ENCODE measurements at places on chromosomes 11 and 22.

GRCh38 chr11:1921574-1922141 is 2.2 kb downstream of the TNNT3 start:
- no peak for DNase-seq

- no peak for DNase-seq
Observed at GRCh38 chr11:68749229-68750123, 1.8 kb downstream of the TESMIN start.

DNA sequence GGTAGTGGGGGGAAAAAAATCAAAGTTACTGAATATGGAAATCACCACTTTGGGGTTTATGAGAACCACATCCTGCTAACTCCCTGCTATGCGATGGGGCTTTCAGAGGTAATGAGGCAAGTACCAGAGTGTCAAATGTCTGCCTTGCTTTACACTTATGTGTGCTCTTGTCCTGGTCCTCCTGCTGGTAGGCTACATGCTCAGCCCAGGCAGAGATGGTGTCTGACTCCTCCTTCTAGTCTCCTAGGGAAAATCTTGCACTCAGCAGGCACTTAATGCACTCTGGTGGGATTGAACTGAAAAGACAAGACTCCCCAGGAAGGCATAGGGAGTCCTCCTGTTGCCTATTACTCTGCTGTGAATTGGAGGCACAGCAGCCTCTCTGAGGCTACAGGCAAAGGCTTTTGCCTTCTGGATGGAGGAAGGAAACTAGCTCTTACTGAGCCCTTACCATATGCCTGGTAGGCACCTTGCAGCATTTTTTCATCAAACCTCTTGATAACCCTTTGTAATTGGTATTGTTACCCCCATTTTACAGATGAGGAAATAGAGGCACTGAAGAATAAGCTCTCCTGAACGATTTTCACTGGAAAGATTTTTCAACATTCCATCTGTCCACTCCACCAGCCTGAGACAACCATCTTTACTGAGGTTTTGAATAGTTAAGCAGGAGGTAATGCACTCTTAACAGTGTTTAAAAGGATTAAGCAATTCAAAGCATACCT is 132.1 kb upstream of the PAX6 start:
- no peak for DNase-seq

- DNase-seq, result no peak
Observed at GRCh38 chr11:12693479-12694182, 19.4 kb downstream of the TEAD1 start.

DNA sequence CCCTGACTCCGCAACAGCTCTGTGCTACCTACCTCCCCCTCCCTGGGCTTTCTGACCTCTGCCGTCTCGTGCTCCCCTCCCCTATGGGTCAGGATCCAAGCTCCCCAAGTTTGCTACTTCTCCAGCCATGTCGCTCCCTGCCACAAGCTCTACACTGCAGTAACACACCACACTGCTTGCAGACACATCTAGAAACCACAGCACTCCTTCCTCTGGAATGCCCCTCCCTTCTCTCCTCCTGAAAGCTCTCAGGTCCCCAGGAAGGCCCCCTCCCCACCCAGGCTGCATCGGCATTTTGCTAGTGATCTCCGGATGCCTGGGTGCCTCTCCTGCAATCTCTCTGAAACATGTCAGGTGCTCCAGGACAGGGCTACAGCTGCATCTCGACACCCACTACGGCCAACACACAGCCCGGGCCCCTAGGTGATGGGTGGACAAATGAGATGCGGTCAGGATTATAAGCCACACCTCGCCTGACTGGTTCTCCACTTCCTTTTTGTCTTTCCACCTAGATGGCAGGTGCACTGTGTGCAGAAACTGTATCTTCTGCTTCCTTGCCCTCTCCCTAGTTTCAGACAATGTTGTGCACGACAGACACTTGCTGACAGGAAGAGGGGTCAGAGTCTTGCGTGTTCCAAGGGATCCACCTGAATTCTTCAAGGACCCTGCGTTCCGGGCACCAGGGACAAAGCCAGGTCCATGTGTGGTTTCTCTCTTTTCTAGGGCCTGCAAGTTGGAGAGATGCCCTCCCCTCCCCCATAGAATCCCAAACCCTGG is 22.9 kb downstream of the RPUSD4 start:
- no peak for DNase-seq

DNA sequence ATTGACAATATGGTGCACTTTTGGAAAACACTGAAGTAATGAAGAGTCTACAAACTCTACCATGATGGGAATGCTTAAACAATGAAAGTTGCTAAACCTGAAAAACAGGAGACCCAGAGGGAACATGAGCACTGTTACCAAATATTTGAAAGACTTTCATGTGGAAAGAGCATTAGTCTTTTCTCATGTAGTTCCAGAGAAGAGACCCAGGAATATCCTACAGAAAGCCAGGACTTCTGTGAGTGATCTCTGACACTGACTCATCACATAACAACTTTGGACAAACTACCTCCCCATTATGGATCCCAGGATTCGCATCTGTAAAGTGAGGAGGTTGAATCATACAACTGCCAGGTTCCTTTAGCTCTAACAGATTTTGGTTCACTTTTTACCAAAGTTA is 62.2 kb downstream of the FAM181B start:
- no peak for DNase-seq

DNA sequence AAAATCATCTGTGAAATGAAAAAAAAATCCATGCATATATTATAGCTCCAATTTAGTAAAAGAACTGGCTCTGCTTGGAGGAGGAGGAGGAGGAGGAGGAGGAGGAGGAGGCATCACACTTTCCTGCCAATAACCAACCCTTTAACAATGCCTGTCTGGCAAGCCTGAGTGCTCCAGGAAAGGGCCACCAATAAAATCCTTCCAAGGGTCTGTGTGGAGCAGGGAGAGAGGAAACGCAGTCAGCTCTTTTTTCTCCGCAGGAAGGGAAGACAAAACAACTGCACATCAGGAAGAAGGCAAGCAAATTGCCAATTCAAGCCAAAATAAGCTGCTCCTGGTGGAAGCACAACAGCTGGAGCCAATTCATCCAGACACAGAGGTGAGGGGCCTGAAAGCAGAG is 139.0 kb downstream of the KCNC1 start:
- DNase-seq, result no peak

DNA sequence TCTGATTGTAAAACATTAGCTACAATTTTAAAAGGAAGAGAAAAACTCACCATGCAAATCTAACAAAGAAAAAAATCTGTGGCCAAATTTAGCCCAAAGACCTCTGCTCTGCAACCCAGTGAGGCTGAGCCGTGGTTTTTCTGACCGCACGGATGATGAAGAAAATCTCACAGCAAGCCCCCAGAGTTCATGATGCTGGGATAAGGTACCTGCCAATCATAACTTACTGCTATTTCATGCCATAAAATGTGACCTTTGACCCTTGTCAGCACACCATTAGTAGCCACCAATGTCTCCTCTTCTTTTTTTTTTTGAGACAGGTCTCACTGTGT is 11.1 kb downstream of the CERK start:
- no peak for DNase-seq

DNA sequence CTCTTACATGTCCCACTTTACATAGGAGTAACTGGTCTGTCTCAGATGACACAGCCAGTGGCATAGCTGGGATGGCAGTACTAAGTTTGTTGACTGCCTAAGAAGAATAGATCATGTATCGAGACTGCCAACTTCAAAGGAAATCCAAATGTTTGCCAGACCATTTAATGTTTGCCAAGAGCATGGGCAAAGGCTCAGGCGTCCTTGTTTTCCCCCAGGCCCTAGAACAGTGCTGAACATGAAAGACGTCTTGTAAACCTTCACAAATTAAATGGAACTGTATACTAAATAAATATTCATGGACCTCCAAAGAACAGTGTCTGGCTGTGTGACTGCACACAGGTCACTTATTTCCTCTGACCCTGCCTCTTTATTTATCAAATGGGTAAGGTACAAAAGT is 234.7 kb upstream of the CCDC90B start:
- DNase-seq, result no peak

DNA sequence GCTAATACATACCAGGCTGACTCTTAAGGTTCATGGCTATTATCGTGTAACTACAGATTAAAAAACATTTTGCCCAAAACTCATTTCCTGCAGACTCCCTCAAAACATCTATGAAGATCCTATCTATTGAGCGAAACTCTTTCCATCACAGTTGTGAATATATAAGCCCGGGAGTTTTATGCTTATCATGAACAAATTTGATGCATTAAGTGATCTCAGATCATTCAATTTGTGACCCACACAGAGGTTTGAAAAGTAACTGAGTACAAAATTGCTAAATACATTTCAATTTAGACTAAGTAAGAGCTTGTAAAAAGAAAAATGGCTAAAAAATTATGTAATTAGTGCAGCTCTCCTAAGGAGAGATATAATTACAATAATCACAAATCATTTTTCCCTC is 1228.8 kb upstream of the TENM4 start:
- DNase-seq, result no peak

GRCh38 chr11:73416786-73417185 is 40.6 kb downstream of the RELT start:
- DNase-seq, result no peak

DNA sequence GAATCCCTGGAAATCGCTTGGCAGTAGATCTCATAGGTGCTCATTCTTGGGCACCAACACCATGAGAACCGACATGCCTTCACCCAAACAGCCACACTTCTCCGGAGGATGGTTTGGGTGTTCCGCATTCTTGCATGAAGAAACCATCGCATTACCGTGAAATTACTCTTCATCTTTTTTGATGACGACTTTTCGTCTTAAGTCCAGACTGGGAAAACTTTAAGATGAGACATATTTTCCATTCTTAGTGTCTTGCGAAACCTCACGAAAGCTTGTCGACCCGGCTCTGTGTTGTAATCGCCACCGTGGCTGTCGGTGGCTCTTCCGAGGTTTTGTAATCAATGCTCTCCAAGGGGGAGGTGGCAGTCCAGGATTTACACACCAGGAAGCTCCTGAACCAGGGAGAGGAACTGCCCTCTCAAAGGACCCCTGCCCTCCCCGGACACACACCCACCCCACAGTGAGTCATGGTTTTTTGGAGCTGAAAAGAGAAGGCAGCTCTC is 1.7 kb downstream of the TOM1 start:
- DNase-seq, result no peak

DNA sequence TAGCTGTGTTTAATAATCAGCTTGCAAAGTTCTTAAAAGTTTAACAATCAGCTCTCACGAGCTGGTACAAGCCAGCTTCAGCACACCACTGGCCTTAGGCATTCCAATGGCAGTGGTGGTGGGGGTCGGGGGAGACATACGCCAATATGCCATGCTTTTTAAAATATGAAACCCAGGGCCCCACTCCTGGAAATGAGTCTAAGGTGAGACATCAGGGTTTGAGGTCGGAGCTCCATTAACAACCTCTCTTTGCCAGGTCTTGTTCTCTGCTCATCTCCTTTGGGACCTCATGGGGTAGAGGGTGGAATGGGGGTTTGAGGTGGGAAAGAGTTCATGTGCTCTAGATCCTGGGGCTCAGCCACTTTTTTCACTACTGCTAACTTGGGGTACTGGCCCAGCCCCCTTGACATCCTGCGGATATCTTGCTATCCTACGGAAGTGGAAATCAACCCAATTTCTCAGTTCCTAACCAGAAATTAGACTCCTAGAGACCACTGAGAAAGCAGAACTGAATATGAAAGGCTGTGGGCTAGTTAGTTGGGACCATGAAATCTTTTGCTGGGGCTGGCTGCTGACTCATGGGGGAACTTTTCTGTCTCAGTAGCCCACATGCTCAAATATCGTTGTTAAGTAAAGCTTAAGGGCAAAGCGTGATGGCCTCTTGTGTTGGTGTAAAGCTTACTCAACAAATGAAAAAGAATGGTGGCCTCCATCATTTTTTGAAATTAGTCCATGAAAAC is 90.1 kb downstream of the PDHX start:
- no peak for DNase-seq

DNA sequence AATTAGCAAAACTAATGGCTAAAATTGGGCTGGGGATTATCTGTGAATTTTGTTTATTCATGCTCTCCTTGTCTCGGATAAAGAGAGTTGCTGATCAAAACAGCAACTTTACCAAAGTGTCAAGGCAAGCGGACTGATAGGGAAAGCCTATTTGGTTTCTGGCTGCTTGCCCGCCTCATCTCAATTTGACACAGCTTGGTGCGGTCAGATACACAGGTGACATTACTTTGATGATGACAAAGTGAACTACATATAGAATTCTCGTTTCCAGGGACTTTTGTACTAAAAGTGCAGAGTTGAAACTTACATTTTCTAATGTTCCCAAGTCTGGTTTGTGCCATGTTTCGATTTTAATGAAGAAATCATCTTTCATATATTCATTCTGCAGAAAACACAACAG is 22.8 kb downstream of the PITPNB start:
- no peak for DNase-seq

DNA sequence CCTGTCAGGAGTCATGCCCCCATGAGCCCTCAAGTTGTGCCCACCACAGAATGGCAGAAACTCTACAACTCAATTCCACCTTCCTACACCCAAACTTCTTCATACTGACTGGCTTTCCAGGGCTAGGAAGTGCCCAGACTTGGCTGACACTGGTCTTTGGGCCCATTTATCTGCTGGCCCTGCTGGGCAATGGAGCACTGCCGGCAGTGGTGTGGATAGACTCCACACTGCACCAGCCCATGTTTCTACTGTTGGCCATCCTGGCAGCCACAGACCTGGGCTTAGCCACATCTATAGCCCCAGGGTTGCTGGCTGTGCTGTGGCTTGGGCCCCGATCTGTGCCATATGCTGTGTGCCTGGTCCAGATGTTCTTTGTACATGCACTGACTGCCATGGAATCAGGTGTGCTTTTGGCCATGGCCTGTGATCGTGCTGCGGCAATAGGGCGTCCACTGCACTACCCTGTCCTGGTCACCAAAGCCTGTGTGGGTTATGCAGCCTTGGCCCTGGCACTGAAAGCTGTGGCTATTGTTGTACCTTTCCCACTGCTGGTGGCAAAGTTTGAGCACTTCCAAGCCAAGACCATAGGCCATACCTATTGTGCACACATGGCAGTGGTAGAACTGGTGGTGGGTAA is at the start of gene OR52W1:
TSS of gene OR52W1 (plus strand) at position 51 of the 637 bp plus-strand sequence. CDS start at position 51, 0 bp downstream.
- no peak for DNase-seq

DNA sequence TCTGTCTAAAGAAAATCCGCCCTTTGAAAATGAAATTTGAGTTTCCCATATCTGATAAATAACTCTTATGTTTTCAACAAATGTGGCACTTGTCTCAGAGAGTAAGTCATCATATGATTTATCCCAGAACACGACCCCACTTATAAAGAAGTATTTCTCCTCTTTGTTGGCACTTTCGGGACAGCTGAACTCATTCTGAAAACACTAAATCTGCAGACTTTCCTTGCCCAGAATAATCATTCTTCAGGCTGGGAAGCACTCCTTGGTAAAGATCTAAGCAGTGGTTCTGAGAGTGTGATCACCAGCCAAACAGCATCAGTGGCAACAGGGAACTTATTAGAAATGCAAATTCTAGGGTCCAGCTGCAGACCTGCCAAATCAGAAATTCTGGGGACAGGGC is 532.2 kb upstream of the API5 start:
- no peak for DNase-seq

All from H1 (cell line).